ENCODE measurements at places on chromosomes 12 and 14.

DNA sequence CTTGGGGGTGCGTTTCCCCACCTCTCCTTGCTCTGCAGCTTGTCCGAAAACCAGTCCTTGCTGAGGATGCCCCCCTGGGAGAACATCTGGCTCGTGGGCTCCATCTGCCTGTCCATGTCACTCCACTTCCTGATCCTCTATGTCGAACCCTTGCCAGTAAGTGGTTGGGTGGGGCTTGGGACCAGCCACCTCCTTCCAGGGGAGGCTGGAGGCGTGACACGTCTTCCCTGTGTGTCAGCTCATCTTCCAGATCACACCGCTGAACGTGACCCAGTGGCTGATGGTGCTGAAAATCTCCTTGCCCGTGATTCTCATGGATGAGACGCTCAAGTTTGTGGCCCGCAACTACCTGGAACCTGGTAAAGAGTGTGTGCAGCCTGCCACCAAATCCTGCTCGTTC, 57.5 kb downstream of the ANAPC7 start:
- H3K4me3 ChIP-seq, result no peak overlapping the region
- H3K27ac ChIP-seq, result no peak overlapping the region
- no peaks in the 10 kb centered on the region for H3K27me3 ChIP-seq
- peaks cover 16% of the 10 kb centered on the region for H3K4me1 ChIP-seq
- no peak for DNase-seq

GRCh38 chr12:93708952-93709351, 31.8 kb downstream of the CRADD start:
- H3K36me3 ChIP-seq, result no peaks in the 10 kb centered on the region
- no peaks in the 10 kb centered on the region for H3K27me3 ChIP-seq
- DNase-seq, result no peak
- no peaks in the 10 kb centered on the region for H3K4me1 ChIP-seq
- no peak overlapping the region for H3K4me3 ChIP-seq

DNA sequence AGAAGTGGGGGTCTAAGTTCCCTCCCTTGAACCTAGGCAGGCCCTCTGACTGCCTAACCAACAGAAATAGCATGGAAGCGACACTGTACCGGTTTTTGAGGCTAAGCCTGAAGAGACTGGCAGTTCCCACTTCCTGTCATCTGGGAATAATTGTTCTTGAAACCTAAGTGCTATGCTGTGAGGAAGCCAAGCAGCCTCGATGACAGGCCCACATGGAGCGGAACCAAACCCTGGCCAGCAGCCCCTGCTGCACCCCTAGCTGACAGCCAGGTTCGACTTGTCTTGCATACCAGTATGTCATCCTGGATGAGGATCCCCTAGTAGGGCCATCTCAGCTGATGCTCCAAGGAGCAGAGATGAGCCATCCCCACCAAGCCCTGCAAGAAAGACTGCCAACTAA, 6.4 kb upstream of the GPR68 start:
- DNase-seq, result no peak
- no peak overlapping the region for H3K4me3 ChIP-seq
- no peaks in the 10 kb centered on the region for H3K27me3 ChIP-seq
- H3K36me3 ChIP-seq, result peaks cover 5% of the 10 kb centered on the region
- peak overlapping the region; percentile 59 for H3K27ac ChIP-seq
- peaks cover 96% of the 10 kb centered on the region for H3K4me1 ChIP-seq

DNA sequence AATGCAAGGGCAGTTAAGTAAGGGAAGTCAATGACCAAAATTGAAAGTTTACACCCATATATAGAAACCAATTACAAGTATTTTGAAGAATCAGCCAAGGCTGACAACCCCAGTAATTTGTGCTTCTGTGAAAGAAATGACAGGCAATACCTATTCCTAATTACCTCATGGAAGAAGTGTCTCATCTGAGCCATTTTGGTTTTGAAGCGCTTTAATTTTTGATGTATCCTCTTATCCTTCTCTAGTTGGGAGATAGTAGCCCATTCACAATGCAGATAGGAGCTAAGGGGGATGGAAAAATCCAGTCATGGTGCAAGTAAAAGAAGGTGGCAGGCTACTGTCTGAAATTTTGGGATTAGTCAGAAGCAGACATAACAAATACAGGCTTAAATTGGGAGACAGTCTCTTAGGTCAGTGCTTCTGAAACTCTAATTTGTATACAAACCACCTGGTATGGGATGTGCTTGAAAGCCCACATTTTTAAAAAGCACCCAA, 30.4 kb upstream of the SUPT16H start:
- no peak for DNase-seq
- no peaks in the 10 kb centered on the region for H3K4me1 ChIP-seq
- peaks cover 78% of the 10 kb centered on the region for H3K36me3 ChIP-seq
- no peak overlapping the region for H3K27ac ChIP-seq
- H3K4me3 ChIP-seq, result no peak overlapping the region

DNA sequence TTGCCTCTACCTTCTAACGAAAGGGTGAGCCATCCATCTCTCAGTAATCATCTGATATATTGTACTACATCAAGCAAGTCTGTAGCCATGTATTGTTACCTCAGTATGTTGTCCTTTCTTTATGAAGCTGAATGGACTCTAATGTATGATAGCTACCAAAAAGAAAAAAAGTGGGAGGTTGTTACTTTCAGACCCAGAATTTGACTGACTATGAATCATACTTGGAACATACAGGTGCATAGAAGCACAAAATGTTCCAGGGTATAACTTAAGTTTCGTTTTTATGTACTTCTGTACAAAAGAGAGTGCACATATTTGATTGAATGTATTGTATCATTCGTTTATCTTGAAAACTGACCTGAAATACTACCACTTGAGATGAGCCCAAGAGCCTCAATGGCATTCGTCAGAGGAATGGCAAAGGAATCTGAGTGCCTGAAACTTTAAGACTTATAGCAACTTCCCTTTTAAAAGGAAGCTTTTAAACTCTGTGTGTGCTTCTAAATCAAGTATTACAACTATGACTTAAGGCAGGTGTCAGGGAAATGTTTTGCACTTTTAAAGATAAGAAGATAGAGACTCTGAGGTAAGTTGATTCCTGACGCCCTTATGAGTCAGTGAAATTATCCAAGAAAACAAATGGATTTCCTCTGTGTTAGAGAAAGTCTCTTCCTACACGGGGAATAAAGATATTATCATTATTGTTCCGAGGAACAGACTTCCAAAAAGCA, 951.5 kb downstream of the GALC start:
- no peaks in the 10 kb centered on the region for H3K36me3 ChIP-seq
- DNase-seq, result no peak
- no peak overlapping the region for H3K27ac ChIP-seq
- H3K4me1 ChIP-seq, result no peaks in the 10 kb centered on the region
- H3K27me3 ChIP-seq, result no peaks in the 10 kb centered on the region

GRCh38 chr14:62943202-62943601, 102.1 kb downstream of the KCNH5 start:
- no peaks in the 10 kb centered on the region for H3K27me3 ChIP-seq
- H3K4me3 ChIP-seq, result no peak overlapping the region
- no peaks in the 10 kb centered on the region for H3K36me3 ChIP-seq
- no peaks in the 10 kb centered on the region for H3K4me1 ChIP-seq

- no peak for DNase-seq
- H3K27ac ChIP-seq, result no peak overlapping the region
- no peak overlapping the region for H3K4me3 ChIP-seq
Measured at GRCh38 chr12:123767613-123768012, 5.5 kb downstream of the DNAH10 start.

DNA sequence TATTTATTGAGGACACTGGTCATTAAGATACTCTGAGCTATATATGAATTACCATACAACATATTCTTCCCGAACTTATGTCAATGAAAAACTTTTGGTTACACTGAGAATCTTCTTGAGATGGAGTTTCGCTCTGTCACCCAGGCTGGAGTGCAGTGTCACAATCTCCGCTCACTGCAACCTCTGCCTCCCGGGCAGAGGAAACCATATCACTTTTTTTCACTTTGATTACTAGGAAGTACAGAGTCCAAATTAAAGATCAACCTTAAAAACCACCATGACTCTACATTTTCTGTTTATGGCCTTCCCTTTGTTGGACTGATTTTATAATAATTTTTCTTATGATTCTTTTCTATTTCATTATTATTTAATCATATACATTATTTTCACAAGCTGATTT, 336.5 kb downstream of the FSCB start:
- H3K27ac ChIP-seq, result no peak overlapping the region
- H3K27me3 ChIP-seq, result no peaks in the 10 kb centered on the region
- no peak overlapping the region for H3K4me3 ChIP-seq
- H3K4me1 ChIP-seq, result no peaks in the 10 kb centered on the region

GRCh38 chr12:110591451-110592051, 8.4 kb upstream of the PPTC7 start:
- peak overlapping the region; percentile 82 for H3K27ac ChIP-seq
- H3K4me1 ChIP-seq, result peaks cover 20% of the 10 kb centered on the region
- H3K27me3 ChIP-seq, result no peaks in the 10 kb centered on the region
- H3K4me3 ChIP-seq, result no peak overlapping the region
- no peak for DNase-seq
- H3K36me3 ChIP-seq, result no peaks in the 10 kb centered on the region

DNA sequence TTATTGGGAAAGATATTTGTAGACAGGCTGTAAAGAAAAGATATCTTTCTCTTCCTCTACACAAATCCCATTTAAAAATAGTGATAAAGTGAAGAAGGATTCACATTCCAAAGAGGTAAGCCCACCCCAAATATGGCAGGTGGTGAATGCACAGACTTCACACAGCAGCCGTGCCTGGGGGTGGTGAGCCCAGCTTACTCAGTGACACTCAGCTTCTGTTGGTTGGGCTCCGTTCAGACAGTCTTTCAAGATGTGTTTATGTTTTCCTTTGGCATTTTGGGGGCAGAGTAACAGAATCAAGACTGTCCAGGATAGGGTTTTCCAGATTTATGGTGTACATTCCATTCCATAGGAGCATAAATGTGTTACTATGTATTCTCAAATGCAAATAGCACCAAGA, 4.1 kb upstream of the COL2A1 start:
- no peaks in the 10 kb centered on the region for H3K36me3 ChIP-seq
- no peak overlapping the region for H3K4me3 ChIP-seq
- no peak overlapping the region for H3K27ac ChIP-seq
- H3K4me1 ChIP-seq, result peaks cover 21% of the 10 kb centered on the region
- peaks cover 47% of the 10 kb centered on the region for H3K27me3 ChIP-seq
- DNase-seq, result no peak
